ENCODE measurements at places on chromosomes 6 and 20.

- DNase-seq: no peak
These were observed 269.5 kb downstream of the ALDH8A1 start for GRCh38 chr6:134680433-134680832.

GRCh38 chr6:54037277-54037779 is 73.9 kb upstream of the MLIP start:
- no peak for DNase-seq

DNA sequence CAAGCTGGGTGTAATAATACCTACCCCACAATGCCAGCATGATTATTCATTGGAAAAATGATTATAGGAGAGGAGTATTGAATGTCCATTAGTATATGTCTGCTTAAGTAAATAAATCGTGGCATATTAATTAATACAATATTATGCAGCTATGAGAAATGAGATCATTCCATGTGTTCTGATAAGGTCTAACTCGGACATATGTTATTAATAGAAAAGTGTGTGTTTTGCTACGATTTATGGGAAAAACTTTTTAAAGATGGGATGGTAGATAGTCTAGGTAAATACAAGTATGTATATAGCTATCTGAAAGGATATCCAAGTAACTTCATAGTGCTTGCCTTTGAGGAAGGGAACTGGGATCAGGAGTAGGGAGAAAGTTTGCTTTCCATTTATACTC is 61.5 kb upstream of the CDKAL1 start:
- DNase-seq: no peak

- DNase-seq: no peak
These were observed 72.6 kb downstream of the PXDC1 start for GRCh38 chr6:3678946-3679345.

DNA sequence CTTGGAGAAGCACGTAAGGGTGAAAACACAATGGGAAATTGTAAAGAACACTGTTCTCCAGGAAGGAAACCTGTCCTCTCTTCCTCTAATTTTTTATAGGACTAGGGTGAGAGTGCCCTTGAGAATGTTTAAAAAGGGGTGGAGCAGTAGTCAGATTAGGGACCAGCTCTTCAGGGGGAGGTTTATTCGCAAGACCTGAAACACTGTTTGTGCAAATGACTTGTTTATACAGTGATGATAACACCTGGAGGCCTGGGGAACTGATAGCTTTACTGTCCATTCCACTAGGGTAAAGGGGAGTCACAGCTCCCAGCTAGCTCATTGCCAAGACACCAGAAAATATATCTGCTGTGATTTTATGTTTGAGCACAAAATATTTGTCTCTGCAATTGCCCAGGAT is 8.1 kb upstream of the FUT9 start:
- no peak for DNase-seq

GRCh38 chr6:4644996-4645395 is 131.2 kb upstream of the CDYL start:
- DNase-seq: no peak

GRCh38 chr6:34196116-34196832 is 40.4 kb upstream of the HMGA1 start:
- DNase-seq: peak; percentile 86

DNA sequence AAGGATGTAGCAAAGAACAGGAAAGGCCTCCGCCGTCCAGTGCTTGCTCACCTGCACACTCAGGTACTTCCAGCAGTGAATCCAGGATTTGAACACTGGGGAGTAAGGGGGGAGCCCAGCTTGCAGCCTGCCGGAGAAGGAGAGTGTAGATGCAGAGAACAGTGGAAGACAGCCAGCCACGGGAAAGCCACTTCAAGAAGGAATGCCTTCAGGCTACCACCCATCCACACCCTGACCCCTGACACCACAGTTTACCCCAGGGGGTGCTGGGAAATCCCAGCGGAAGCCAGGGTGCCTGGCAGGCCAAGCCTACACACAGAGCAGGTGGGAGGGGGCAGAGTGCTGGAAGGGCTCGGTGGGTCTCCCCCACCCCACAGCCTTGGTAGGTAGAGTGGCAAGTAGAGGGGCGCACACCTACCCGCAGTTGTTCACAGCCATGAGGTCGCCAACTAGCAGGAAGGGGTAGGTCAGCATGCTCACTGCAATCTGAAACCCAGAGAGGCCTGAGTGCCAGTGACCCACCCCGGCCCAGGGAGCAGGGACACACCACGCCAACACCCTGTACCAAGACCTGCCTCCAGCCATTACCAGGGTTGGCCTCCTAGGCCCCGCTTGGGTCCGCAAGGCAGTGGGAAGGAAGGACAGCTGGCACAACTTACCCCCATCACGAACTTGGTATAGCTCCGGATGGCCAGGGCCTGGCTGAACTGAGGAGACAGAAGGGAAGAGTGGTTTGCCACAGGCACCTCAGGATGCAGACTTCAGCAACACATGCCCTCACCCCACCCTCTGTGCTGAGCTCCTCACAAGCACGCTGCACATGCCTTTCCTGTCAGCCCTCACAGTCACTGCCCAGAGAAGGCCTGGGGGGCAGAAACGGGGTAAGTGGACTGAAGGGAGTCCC is 15.7 kb downstream of the PI16 start:
- DNase-seq: no peak

- no peak for DNase-seq
These were observed 1111.4 kb upstream of the CITED2 start for GRCh38 chr6:140485740-140486449.

DNA sequence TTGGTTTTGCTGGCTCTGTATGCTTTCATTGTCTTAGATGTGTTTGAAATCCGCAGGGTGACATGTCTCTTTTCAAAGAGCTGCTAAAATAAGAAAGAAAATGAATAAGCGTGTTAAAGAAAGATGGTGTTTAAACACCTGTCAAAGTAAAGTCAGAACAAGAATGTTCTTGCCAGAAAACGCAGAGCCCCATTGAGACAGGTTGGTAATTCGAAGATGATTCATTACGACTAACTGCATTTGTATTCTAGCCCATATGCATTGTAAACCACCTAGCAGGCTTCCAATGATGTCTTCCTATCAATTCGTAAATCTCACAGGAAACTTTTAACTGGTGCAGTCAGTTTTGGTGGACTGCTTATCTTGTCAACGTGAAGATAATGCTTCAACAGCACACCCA is 16.8 kb downstream of the PHACTR2 start:
- no peak for DNase-seq

GRCh38 chr20:61640131-61640870 is 388.2 kb downstream of the CDH4 start:
- DNase-seq: no peak

- no peak for DNase-seq
These were observed 41.3 kb upstream of the TAGAP start for GRCh38 chr6:159086033-159086618.

- DNase-seq: no peak
These were observed 1.5 kb downstream of the ID4 start for GRCh38 chr6:19838442-19839236.

GRCh38 chr6:143443096-143443495 is 7.4 kb downstream of the ADAT2 start:
- no peak for DNase-seq

DNA sequence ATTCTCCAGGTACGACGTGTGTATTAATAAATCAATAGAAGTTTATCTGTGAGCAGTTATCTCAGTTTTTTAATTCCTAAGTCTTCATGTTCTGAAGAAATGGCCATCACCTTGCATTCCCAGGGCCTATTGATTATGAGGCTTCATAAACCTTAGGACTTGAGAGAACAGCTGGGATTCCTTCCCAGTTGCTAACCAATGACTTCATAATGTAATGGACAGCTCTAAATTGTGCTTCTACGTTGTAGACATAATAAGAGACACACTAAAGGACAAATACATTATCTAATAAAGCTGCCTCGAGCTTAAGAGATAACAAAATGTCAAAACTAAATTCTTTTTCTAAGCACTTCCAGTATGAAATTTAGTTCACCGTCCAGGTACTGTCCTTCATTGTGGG is 30.6 kb downstream of the TSHZ2 start:
- no peak for DNase-seq

- DNase-seq: no peak
These were observed 3.3 kb upstream of the SLC29A1 start for GRCh38 chr6:44219815-44220784.

DNA sequence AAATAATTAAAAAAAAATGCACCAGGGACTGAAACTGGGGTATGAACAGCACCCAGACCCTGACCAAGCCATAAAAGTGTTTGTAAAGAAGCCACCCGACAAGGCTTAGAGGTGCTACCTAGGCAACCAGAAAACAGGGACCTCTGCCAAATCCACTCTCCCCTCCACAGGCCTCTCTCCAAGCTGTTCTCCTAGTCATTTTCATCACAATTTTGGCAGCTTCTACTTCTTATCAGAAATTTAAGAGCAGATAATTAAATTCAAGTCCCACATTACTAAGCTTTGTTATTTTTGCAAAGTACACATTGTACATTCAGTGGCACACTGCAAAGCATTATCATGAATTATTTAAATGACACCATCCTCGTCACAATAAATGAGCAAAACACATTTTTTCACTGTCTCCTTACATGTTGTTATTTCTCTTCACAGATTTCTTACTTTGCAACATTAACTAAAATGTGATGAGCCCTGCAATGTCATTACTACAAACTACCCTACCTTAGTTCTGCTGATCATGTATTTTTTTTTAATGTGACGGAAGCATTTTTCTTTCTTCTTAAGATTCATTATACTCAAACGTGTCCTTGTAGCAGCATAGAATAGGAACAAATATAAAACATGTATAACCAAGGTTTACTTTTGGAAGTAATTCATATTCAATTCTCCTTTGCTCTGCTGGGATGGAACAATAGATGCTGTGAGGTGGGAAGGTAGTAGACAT is 38.1 kb downstream of the ECT2L start:
- no peak for DNase-seq

GRCh38 chr20:61477451-61477861 is 225.4 kb downstream of the CDH4 start:
- no peak for DNase-seq

DNA sequence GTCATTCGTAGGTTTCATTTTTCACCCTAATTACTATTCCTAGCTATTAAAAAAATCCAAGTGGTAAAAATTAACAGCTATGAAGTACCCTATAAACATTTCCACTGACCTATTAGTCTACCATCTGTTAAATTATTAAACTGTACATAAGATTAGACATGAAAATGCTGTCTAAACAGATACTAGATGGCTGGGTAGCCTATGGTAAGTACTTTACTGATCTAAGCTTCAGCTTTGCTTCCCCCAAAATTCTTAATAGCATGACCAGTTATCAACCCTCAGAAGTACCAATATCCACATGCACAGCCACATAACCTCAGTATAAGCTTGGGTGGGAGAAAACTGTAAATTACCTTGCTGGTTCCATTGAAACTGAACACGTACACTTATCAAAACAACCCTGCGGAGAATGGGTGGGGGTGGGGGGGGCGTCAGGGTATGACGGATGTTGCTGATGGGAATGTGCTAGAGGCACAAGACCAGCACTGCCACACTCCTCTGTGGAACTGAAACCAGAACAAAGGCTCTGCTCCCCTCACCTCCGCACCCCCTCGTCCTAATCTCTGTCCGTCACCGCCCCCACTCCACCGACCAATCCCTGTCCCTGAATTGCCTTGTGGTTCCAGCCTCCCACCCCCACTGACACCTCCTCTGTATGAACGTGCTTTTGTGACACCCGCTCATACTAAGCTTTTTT is 45.3 kb downstream of the B4GALT5 start:
- DNase-seq: peak; percentile 53

DNA sequence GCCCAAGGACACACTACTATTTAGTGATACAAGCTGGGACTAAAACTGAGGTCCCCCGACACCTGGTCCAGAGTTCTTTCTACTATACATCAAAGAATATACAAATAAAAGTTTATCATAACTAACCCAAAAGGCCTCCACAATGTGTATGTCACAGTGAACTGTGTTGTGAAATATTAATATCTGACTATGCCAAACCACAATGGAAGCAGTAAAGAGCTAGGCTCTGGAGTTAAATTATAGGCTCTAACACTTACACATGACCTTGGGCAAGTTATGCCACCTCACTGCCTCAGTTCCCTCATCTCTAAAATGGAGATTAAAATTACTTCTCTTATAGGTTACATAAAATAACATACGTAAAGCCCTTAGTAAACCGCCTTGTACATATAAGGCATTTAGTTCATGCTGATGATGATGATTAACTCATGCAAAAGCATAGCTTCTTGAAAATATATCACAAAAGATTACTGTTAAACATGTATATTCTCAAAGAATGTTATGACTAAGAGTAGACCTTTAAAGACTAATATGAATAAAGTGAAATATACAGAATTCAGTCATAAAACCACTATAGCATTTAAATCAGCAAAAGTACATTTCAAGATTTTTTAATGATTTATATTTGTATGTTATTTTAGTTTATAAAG is 5.7 kb downstream of the SUPT3H start:
- no peak for DNase-seq

DNA sequence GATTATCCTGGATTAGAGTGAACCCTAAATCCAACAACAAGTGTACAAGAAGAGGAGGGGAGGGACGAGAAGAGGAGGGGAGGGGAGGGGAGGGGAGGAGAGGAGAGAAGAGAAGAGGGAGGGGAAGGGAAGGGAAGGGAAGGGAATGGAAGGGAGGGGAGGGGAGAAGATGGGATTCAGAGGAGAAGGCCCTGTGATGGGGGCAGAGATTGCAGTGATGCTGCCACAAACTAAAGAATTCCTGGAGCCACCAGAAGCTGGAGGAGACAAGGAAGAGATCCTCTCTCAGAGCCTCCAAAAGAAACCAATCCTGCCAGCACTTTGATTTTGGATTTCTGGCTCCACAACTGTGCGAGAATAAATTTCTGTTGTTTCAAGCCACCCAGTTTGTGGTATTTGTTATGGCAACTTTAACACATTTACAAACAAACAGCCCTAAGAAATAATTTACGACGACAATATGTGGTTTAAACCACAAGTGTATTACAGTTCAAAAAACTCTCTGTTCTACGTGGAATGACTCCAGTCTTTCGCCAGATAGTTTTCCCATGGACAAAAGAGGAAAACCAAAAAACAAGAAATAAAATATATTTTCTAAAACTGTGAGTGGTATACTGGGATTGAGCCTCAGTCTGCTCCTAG is 235.4 kb downstream of the HDGFL1 start:
- DNase-seq: no peak

- peak; percentile 48 for DNase-seq
These were observed 119.2 kb downstream of the NFATC2 start for GRCh38 chr20:51423290-51423667.

All from CD4-positive, CD25-positive, alpha-beta regulatory T cell (primary cell).